Transverse colon (tissue), 4 donors: ENCODE measurements at places on chromosomes 4 and X. TPM values are rescaled to one million over a fixed set of nuclear protein-coding genes. Genes with fewer than 3 reads are reported as not detected.

DNA sequence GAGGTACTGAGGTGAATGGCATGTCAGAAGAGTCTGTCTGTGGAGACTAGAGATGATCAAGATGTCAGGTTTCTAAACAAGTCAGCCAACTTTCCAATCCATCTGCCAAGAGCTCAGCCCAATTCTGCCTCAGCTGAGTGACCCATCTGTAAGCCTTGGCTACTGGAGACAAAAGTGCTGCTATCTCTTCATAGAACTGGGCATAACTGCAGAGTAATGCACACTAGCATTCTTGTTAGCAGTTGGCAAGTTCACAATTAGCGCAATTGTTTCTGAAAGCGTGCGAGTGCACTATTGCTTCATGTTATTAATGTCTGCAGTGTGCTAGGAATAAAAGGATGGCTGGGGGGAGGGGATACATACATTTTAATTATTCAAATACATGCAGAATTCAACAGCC lies 32.9 kb upstream of the SH3D19 start:
- H3K4me1 ChIP-seq, result peaks cover 18% of the 10 kb centered on the region
- no peak for DNase-seq
- H3K27ac ChIP-seq, result no peak overlapping the region
- H3K36me3 ChIP-seq, result no peaks in the 10 kb centered on the region
- H3K4me3 ChIP-seq, result no peak overlapping the region

- H3K27me3 ChIP-seq, result no peaks in the 10 kb centered on the region
- H3K4me1 ChIP-seq, result no peaks in the 10 kb centered on the region
- no peak overlapping the region for H3K4me3 ChIP-seq
- H3K27ac ChIP-seq, result no peak overlapping the region
- no peaks in the 10 kb centered on the region for H3K36me3 ChIP-seq
- DNase-seq, result no peak
These were observed 107.7 kb upstream of the LRPAP1 start for GRCh38 chr4:3639613-3640586.

MAGEB10 gene
- not detected for total RNA-seq

TMEM31 gene
- total RNA-seq, result not detected

DNA sequence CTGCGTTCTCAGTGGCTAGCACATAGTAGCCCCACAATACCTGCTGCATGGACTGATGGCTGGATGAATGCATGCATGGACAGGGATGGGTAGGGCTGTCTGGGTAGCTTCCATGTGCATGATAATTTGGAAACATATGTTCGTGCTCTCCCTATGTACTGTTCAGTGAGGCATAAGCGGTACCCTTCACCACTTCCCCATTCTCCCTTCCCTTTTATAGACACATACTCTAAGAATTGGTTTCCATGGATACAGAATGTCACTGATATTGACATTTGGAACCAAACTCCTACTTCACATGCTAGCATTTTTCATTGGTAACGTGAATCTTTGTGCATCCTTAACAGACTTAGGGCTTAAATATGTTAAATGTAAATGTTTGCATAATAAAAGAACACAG lies 20.4 kb downstream of the USP46 start:
- no peaks in the 10 kb centered on the region for H3K27me3 ChIP-seq
- no peaks in the 10 kb centered on the region for H3K36me3 ChIP-seq
- no peak for DNase-seq
- H3K27ac ChIP-seq, result no peak overlapping the region
- H3K4me1 ChIP-seq, result no peaks in the 10 kb centered on the region

NUDT10 gene
- total RNA-seq, result 1.3 TPM

DNA sequence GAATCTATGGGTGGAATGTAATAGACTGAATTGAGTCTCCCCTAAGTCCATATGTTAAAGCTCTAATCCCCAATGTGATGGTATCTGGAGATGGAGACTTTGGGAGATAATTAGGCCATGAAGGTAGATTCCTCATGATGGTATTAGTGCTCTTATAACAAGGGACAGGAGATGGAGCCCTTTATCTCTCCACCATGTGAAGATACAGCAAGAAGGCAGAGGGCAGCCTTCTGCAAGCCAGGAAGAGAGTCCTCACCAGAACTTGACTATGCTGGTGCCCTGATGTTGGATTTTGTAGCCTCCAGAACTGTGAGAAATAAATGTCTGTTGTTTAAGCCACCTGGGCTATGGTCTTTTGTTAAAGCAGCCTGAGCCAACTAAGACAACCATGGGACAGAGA lies 76.4 kb upstream of the F8A3 start:
- no peaks in the 10 kb centered on the region for H3K4me1 ChIP-seq
- H3K27ac ChIP-seq, result no peak overlapping the region
- H3K36me3 ChIP-seq, result no peaks in the 10 kb centered on the region
- no peaks in the 10 kb centered on the region for H3K27me3 ChIP-seq

CHRDL1 gene
- 19.2 TPM for total RNA-seq
